Stimulated activated CD8-positive, alpha-beta memory T cell treated with anti-CD3 and anti-CD28 coated beads, Interleukin-2, amount 100 ng/mL, for 1 hour (primary cell): ENCODE measurements at places on chromosomes 3 and 15.

GRCh38 chr3:4517093-4517492 lies 23.9 kb downstream of the ITPR1 start:
- no peak for DNase-seq

- DNase-seq: no peak
These were observed 418.9 kb upstream of the NAALADL2 start for GRCh38 chr3:174440253-174440701.

DNA sequence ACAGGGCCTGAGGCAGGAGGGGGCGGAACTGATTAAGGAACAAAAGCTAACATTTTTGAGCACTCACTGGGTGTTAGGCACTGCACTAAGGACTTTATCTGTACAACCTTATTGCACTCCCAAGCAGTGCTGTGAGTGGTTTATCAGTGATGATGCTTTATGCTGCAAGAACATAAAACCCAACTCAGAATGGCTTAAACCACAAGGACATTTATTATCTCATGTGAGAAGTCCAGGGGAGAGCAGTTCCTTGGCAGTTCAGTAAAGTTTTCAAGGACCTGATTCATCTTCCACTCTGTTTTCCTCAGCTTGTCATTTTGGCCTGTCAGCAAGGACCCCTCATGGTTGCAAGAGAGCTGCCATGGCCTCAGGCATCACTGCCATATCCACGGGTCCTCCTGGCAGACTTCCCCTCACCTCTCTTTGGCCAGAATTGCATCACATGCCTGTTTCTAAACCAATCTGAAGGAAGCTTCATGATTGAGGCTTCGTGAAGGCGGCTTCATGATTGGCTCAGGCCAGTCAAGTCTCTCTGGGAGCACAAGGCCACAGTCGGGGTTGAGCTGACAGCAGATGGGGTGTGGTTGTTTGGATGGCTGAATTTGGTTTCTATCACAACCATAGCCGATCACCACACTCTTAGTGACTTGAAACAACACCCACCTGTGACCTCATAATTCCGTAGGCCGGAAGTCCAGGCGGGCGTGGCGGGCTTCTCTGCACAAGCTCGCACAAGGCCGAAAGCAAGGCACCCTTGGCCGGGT lies 15.8 kb downstream of the EFCC1 start:
- DNase-seq: no peak

- no peak for DNase-seq
These were observed 16.8 kb downstream of the NR1D2 start for GRCh38 chr3:23961913-23962312.

DNA sequence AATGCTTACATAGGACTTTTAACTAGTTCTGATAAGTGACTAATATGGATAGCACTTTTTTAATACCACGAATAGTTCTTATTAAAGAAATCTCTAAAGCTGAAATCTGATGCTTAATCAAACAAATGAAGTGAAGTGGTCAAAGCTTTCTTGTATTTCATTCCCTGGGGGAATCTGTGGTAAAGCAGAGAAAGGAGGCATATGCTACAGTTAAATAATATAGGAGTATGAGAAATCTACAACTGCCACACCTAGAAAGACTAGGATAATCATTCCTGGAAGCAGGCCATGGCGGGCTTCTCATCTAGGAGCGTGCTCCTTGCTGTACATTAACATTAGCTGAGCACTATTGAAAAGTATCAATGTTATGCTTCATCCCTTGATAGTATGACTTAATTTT lies 835.7 kb downstream of the OTOL1 start:
- DNase-seq: no peak

DNA sequence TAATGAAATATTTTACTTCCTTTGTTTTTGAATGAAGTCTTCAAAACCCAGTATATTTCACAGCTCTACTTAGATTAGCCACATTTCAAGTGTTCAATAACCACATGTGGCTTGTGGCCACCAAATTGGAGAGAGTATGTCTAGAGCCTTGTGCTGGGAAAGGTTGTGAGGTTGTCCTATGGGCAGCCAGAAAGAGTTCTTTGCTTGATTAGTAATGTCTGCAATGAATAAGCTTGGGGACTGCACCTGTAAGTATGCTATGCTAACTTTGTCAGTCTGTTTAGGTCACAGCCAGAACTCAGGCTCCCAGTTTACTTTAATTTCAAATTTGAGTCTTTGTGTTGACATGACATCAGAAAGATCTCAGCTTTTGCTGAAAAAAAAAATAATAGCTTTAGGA lies 294.9 kb upstream of the SOX14 start:
- DNase-seq: no peak

GRCh38 chr3:89332793-89333192 lies 225.4 kb downstream of the EPHA3 start:
- DNase-seq: no peak

DNA sequence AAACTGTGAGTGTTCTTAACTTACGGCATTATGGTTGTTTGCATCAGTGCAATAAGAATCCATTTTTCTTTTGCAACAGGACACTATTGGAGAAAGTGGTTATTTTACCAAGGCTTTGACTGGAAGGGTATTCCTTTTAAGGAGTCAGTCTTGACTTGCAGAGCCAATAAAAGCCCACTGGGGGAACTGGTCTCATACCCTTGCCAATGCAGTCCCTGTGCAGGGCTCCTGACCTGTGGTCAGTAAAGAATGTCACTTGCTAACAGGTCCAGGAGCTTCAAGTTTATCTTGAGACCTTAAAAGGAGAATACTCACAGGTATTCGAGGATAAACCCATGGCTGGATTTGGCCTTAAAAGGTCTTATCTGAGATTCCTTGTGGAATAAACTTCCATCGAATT lies 227.8 kb upstream of the GBE1 start:
- DNase-seq: no peak

DNA sequence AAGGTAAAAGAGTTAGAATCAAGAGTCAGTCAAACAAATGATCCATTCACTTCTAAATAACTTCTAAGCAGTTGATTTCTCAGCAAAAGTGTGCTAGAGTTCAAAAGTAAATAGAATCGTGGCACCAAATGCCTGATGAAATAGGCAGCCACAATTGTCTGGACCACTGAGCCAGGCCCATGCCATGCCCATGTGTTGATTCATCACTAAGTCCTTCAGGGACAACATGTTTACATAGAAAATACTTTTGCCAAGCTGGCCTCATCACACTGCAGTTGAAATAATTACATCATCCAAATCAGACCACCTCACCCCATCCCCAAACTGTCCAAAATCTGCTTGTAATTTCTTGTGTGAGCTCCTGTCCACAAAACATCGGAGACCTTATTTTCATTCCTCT lies 216.3 kb downstream of the IGSF11 start:
- no peak for DNase-seq

- DNase-seq: no peak
These were observed 304.8 kb upstream of the STAC start for GRCh38 chr3:36075491-36075890.

DNA sequence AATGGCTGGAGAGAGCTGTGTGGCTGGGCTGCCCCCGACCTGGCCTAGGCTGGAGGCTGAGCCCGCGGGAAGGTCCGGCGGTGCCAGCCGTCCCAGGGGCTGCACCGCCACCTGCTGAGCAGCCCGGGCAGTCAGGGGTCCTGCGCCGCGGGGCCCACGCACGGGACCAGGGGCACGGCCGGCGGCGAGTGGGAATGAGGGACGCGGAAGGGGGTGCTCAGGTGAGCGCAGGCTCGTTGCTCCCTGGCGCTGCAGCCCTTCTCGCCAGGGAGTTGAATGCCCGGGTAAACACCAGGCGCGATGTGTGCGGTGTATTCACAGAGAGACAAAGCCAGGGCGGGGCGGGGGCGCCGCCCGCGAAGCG lies 666 bp upstream of the SEMA3F start:
- DNase-seq: no peak

DNA sequence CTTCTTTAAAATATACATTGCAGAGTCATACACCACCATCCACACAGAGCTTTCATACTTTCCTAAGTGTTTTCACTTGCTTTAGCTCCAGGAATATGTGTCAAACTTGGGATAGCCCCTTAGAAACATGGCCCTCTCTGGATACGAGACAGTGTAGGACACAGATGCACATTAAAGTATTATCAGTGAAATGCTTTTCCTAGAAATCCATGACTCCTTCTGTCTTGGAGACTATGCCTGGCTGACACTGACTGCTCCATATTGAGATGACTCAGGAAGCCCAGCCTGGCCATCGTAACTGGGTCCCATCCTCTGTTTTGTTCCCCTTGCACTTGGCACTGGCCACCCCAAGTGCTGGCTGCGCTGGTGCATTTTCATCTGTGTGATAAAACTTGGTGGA lies 204.8 kb downstream of the PDZRN3 start:
- DNase-seq: no peak

DNA sequence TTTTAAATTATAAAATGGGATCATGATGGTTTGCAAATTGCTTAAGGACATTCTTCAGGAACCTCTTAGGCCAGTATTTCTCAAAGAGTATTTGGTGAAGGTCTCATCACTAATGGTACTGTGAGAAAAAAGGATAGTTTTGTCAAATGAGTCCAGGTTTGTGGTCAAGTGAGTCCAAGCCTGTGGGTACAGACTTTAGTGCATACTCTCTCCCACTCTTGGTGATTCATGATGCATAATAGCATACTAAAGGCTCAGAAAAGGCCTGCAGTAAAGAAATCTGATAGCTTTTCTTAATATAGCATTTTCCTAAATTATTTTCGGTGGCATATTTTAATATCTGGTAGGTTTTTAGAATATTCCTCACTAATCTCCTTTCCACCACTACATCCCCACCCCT lies 20.0 kb downstream of the BOC start:
- no peak for DNase-seq

DNA sequence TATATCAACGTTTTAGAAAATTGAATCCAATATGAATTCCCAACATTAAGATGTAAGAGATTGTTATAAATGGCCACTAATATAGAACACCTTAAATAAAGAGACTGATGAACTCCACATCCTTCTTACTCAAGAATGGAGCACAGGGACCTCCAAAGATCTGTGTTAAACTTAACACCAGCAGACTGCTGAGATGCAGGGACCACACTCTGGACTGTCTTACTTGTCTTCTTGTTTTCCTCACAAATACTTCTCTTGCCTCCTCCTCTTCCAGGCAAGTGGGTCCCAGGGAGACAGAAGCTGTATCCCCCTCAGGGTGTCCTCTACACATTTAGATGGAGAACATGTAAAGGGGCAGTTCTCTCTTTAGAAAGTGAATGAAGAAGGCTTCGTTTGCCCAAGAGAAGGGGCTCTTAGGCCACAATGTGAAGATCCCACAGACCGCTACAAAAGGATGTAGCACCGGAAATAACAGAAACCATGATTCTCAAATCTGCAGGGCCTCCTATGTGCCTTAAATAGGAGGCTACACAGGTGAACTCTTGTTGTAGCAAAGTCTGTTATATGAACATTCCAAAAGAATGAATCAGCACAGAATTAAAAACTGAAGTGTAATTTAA lies 52.2 kb downstream of the SATB1 start:
- no peak for DNase-seq

DNA sequence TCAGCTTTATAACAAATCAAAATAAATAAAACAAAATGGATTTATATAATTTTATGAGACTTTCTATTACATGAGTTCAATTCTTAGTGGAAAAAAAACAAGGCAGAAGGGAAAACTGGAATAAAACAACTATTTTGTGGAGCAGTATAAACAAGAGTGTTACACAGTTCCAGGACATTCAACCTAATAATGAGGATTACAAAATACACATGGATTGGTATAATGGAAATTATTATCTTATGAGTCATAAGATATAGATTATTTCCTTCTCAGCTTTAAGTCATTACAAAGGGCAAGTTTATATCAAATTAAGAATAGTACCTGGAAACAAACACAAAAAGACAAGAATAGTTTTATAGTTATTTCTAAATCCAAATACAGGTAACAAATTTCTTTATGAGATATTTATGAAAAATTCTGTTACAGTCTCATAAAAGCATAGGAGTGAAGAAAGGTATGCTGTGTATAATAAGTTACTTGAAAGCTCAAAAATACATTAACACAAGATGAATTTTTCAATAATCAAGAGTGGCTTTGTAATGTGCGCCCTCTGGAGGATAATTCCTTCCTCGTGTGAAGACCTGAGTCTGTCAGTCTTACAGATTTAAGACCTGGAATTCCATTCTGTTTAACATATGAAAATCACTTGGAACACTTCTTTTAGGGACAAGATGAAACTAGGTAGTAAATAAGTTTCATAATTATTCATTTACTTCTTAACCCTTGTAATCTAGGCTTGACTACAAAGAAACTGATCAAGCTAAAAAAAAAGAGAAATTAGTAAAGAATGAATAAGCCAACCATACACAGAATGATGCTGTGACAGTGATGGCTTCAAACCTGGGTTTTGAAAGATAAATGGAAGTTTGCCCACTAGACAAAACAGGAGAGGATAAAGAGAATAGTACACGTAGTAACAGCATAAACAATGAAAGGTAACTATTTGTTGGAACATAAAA lies 9.5 kb downstream of the COPS2 start:
- no peak for DNase-seq

DNA sequence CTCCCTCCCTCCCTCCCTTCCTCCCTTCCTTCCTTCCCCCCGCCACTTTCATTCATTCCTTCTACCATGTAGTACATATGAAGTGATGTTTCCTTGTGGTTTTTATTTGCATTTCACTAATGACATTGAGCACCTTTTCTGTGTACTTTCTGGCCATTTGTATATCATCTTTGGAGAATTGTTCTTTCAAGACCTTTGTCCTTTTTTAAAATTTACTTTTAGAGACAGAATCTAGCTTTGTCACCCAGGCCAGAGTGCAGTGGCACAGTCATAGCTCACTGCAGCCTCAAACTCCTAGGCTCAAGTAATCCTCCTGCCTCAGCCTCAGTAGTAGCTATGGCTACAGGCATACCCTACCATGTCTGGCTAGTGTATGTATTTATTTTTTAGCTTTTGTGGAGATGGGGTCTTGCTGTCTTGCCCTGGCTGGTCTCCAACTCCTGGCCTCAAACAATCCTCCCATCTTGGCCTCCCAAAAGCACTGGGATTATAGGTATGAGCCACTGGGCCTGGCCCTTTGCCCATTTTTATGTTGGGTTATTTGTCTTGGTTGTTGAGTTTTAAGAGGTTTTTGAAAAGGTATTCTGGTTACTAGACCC lies 42.0 kb upstream of the CTDSPL2 start:
- DNase-seq: no peak

GRCh38 chr15:39419651-39420050 lies 161.2 kb upstream of the THBS1 start:
- DNase-seq: no peak

- DNase-seq: no peak
These were observed 43.9 kb downstream of the GOLIM4 start for GRCh38 chr3:168051531-168052471.

- no peak for DNase-seq
These were observed 2.5 kb downstream of the EEFSEC start for GRCh38 chr3:128155616-128156360.

GRCh38 chr3:31707286-31707685 lies 174.6 kb downstream of the STT3B start:
- DNase-seq: no peak
